Activated CD8-positive, alpha-beta memory T cell treated with anti-CD3 and anti-CD28 coated beads, Interleukin-2, amount 10 ng/mL, durations not matched to agents 7 days and 5 days (primary cell): ENCODE measurements at places on chromosomes 6 and 20. TPM values are rescaled to one million over a fixed set of nuclear protein-coding genes. Genes with fewer than 3 reads are reported as not detected.

GRCh38 chr20:61538183-61538942 is 286.3 kb downstream of the CDH4 start:
- no peaks in the 10 kb centered on the region for H3K27me3 ChIP-seq
- DNase-seq: no peak
- H3K36me3 ChIP-seq: no peaks in the 10 kb centered on the region
- H3K4me1 ChIP-seq: no peaks in the 10 kb centered on the region
- H3K27ac ChIP-seq: no peak overlapping the region
- H3K4me3 ChIP-seq: no peak overlapping the region

The TXNDC5 gene
- 27.7 TPM for total RNA-seq

DNA sequence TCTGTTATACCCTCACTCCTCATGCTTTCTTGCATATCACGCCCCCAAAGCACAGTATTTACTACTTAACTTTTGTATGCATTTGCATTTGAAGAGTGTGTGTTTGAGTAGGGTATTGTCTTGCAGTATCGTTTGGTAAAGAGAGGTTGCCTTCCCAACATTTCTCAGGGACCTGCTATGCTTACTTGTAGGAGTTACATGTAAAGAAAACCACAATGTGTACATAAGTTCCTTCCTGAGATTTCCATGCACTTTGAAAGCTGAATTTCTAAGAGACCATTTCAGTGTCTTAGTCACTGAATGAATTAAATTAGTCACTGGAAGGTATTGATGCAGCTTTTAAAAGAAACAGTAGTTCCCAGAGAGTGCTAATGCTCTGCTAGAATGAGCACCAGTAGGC is 159.3 kb upstream of the LAMA2 start:
- no peak overlapping the region for H3K4me3 ChIP-seq
- peaks cover 30% of the 10 kb centered on the region for H3K27me3 ChIP-seq
- no peaks in the 10 kb centered on the region for H3K4me1 ChIP-seq
- no peaks in the 10 kb centered on the region for H3K36me3 ChIP-seq
- H3K27ac ChIP-seq: no peak overlapping the region
- DNase-seq: no peak

DNA sequence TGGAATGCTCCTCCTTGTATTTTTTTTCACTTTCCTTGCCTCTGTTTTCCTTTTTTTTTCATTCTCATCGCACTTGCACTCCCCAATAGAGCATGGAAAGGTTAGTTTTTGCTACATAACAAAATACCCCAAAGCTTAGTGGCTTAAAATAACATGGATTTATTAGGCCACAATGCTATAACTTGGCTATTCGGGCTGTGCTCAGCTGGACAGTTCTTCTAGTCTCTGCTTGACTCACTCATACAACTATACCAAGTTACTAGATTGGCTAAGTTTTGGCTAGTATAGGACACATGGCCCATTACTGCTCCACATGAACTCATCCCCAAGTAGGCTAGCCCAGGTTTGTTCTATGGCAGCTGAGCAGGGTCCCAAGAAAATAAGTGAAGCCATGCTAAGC is 94.5 kb upstream of the ANKEF1 start:
- DNase-seq: no peak
- H3K4me1 ChIP-seq: no peaks in the 10 kb centered on the region
- peaks cover 6% of the 10 kb centered on the region for H3K27me3 ChIP-seq
- no peaks in the 10 kb centered on the region for H3K36me3 ChIP-seq
- H3K4me3 ChIP-seq: no peak overlapping the region
- no peak overlapping the region for H3K27ac ChIP-seq

- peaks cover 33% of the 10 kb centered on the region for H3K4me1 ChIP-seq
- H3K36me3 ChIP-seq: peaks cover 14% of the 10 kb centered on the region
- no peak for DNase-seq
- no peak overlapping the region for H3K27ac ChIP-seq
These were observed 29.9 kb downstream of the ARID1B start for GRCh38 chr6:156807028-156807427.

GRCh38 chr6:127924440-127924839 is 23.6 kb upstream of the THEMIS start:
- peaks cover 58% of the 10 kb centered on the region for H3K4me1 ChIP-seq
- peaks cover 57% of the 10 kb centered on the region for H3K36me3 ChIP-seq
- H3K27ac ChIP-seq: no peak overlapping the region
- H3K27me3 ChIP-seq: no peaks in the 10 kb centered on the region
- no peak overlapping the region for H3K4me3 ChIP-seq

The SLPI gene
- total RNA-seq: not detected

The OXT gene
- total RNA-seq: not detected
